ENCODE measurements at places on chromosomes 3 and 15.

DNA sequence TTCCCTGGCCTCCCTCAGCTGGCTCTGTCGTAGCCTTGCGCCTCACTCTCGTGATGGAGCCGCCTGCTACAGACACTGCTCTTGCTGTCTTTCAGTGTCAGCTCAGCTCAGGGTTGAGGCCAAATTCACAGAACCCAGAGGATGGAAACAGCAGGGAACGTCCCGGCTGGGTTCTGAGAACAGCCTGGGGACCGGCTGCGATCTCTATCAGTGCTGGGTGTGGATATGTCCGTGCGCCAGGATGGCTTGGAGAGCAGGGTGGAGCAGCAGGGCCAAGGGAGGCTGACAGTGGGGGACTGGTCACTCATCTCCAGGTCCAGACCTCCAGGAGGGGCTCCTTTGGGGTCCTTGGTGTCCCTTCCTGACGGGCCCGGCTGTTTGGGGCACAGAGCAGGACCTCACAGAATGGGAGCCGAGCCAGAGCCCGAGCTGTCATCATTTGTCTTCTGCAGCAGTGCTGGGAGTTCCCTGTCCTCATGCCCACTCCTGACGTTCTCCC, 18.4 kb downstream of the KLF15 start:
- DNase-seq = no peak

DNA sequence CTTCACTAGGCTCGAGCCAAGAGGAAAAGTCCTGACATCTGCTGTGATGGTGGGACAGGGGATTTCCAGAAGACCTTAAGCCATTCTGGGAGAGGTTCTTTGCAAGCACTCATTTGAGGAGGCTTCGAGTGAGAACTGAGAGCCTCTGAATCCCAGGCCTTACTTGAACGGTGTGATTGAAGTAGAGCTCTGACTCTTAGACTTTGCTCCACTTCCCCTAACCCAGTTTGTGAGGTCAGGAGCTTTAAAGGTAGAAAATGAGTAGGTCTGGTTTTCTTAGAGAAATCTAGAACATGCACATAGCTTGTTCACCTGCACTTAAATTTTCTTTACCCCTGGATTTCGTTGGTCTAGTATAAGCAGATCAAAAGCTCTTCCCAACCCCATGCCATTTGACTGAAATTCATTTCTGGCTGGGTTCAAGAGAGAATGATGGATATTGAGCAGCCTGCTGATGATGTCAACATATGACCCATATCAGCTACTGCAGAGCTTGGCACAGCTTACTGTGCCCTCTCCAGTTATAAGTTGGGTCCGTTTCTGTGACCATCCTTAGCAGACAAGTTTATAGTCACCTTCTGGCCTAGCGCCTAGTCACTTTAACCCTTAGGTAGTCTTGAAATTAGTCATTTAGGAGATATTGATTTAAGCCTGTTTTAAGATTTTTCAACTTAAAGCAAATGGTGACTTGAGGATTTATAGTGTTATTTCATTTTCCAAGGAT, 229.2 kb upstream of the CHRM5 start:
- DNase-seq = no peak

DNA sequence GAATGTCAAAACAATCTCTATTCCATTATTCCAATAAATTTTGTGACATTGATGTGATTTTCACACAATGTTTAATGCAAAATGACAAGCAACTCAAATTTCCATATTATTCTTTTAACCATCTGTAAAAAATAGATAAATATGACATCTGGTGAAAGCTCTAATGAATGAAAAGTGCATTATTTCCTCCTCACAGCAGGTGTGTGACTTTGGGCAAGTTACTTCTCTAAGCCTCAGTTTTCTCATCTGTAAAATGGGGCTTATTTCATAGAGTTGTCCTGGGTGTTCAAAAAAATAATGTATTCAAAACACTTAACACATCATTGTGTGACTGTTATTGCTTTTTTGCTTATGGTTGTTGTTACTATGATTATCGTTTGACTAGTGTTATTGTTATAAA, 70.4 kb downstream of the THBS1 start:
- no peak for DNase-seq

DNA sequence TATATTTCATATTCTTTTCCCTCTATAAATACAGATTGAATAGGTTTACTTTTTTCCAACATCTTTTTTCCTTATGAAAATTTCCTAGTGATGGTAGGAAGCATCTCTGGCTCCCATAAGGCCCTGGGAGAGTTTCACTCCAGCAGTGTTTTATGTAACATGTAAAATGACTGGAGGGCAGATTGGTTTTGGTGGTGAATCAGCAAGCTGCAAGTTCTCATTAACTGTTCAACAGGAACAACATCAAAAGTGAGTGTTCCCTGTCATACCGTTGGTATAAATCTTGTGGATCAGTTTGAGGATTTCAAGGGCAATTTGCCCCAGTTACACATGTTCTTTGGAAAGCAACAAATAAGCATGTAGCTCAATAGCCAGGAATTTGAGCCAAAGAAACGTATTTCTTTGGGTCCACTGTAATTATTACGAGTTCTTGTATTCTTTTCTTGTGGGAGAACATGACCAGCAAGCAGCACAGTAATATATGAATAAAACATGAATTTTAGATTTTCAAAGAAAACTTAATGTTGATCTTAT, 345.7 kb downstream of the SV2B start:
- peak; percentile 11 for DNase-seq

- no peak for DNase-seq
Measured at GRCh38 chr15:61253186-61253585, 24.1 kb upstream of the RORA start.

GRCh38 chr3:36876181-36876936, 68.5 kb downstream of the TRANK1 start:
- DNase-seq = no peak

- no peak for DNase-seq
Measured at GRCh38 chr3:51928438-51928837, 13.3 kb downstream of the RRP9 start.

DNA sequence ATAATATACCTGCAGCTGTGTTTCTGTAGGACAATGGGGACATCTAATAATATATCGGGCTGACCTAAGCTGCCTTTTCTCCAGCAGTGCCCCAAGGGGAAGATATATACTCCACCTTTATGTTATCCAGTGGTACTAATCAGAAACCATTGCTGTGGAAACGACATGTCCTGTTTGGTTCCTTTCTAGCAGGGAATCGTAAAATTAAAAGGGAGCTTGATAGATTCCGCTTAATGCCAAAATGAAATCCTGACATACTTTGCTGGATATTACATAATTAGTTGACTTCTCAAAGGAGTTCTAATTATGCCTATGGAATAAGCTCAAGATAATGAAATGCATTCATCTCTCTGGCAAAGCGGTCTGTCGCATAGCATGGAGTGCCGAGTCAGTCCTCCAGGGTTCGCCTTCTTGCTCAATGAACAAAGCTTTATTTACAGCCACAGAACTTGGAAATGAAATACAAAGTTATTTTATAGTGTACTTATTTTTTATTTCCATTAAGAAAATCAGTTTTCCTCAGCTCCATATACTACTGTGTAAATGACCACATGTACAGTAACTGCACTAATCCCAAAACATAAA, 262.8 kb downstream of the LRTM1 start:
- no peak for DNase-seq

GRCh38 chr15:96978937-96979473, 648.5 kb downstream of the NR2F2 start:
- DNase-seq = no peak

- no peak for DNase-seq
Measured at GRCh38 chr3:116285781-116286421, 159.4 kb downstream of the LSAMP start.

DNA sequence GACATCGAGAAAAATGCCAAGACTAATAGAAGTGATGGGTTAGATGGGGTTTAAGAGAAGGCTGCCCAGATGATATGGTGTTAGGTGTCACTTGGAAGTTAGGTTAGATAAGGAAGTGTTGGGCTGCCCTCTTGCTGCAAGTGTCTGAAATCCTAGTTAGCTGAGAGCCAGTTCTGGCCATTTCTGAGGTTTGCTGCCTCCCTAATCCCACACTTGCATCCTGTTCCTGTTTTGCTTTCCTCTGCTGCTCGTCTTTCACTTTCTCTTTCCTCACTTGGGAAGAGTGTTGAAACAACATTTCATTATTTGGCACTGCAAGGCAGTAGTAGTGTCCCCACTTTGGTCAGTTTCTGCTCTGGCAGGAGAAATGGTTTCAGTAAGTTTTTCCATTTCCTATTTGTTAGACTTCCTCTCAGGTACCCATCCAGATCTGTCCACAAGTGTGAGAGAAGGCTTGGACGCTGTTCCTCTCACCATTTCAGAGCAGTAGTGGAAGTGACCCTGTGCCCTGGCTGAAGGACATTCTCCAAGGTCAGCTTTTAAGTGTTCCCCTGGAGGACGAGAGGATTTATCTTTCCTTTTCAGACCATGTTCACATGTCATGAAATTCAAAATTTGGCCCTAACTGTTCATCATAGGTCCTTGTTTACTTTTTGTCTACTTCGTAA, 93.3 kb downstream of the ADAMTSL3 start:
- DNase-seq = peak; percentile 1

DNA sequence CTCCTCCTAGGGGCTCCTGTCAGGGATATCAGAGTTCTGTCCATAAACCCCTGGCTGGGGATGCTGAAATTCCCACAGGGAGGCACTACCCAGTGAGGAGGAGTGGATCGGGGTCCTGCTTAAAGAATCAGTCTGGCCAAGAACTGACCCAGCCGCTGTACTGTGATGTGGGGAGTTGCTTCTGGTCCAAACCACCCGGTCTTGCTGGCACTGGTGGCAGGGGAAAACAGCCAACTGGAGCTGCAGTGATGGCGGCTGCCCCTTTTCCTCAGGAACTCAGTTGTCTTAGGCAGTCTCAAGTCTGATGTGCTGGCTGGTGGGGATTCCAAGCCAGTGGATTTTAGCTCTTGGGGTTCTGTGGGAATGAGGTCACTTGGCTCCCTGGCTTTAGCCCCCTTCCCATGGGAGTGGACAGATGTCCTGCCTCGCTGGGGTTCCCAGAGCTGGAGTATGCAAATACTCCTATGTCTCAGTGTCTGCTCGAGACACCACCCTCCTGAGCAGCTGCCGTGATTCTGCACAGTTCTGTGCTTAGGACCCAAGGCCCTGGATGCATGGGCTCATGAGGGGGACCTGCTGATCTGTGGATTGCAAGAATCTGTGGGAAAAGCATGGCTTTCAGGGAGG, 97.1 kb downstream of the SLC25A26 start:
- no peak for DNase-seq

- peak; percentile 65 for DNase-seq
Measured at GRCh38 chr3:139111392-139112229, 66.9 kb upstream of the PRR23C start.

GRCh38 chr15:39511000-39511915, 69.6 kb upstream of the THBS1 start:
- DNase-seq = peak; percentile 93

DNA sequence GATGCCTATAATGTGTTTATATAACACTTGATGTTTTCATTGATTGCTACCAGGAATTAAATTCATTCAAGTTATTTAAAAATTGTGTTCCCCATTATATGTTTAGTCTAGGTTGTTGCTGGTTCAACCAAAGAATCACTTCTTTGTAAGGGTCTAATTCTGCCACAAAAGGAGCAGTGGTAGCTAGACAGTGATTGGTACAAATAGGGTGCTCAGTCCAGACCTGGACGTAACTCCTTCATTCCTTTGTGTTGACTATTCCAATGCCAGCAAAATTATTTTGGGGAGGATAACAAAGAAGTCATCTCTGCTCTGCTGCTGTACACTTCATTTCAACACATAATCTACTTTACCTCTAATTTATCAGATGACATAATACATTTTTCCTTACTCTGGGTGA, 1.2 kb downstream of the CHMP2B start:
- peak; percentile 55 for DNase-seq

DNA sequence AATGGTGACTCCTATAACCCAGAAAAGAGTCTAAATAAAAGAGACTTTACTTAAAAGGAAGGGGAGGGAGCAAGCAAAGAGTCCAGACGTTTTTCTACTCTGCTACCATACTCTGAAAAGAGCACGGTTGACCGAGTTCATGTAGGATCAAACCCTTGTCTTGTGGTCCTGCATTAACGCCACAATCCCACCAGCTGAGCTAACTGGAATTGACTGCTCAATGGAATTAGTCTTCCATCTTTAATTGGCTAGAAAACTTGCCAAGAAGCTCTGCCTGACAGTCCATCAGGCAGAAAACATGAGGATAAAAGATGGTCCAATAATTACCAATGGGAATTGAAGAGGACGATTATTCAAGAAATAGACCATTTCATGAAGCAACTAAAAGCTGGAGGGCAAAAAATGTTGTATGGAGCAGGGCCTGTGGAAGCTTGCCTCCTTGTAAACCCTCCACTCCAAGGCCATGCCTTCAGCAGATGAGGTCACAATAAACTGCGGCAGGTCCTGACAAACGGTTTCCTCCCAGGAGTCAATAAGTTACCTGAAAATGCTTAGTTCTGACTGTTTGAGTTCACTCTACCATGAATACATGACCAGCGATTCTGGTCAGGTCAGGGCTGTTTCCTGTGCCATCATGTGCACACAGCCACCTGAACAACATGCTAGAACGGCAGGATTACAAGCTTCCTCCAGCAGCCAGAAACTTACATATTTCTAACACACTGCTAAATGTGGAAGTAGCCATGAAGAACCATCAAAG, 35.6 kb upstream of the ARHGEF3 start:
- DNase-seq = no peak

DNA sequence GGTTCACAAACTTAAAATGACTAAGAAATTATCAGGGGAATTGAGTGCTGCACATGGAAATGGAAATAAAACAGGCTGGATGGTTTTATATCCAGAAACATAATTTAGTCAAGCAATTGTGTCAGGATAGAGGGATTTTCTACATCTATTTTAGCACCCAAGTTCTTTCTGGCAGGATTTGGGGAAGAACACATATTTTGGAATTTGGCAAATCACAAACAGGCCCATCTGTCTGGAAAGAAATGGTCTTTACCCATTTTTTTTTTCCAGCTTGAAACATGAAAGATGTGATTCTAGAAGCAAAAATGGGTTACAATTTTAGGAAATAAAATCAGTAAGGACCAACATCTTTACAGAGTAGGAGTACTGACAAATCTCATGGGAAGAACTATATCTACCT, 14.4 kb upstream of the UNC13C start:
- no peak for DNase-seq

DNA sequence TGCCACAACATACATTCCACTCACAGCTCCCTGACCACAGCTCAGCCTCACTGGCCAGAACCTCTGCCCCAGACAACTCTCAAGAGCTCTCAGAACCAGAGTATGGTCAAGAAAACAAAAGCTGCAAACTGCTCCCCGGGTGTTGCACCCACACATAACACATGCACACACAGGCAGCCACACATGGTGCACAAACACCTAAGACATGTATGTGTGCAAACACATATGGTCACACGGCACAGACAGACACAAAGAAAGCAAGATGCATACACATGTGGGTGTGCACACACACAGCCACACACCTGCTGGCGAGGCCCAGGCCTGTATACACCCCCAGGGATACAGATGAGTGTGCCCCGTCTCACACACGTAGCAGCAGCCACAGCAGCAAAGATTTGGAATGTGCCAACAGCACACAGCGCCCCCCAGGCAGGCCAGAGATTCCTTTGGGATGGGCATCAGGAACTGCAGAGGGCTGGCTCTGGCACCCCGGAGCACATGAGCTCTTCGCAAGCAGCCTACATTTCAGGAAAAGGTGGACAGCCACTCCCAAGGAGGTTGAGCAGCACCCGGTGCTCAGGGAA, 6.6 kb downstream of the KLF15 start:
- no peak for DNase-seq

- DNase-seq = peak; percentile 89
Measured at GRCh38 chr3:101936419-101937356, 87.4 kb downstream of the NFKBIZ start.

Measured in EH (cell line).